ENCODE measurements at places on chromosomes 12 and 14.
A peak's percentile ranks its signal among the peaks of the same experiment; 100 is the strongest.

DNA sequence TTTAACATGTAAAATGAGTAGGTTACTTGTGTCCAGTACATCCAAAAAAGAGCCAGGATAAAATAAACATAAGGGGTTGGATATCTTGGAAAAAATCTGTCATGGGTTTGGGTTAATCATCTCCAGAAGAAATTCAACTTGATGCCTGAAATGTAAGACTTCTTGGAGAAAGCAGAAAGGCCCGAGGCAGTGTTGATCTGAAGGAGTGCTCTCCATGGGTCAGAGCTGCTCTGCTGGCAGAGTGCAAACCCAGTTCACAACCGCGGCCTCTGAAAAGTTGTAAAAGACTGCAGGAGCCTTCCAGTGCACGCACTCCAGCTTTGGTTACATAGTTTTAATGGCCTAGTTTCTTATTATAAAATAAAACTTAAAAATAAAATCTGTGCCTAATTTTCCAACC, 97.3 kb upstream of the ALX1 start:
- no peak for DNase-seq

DNA sequence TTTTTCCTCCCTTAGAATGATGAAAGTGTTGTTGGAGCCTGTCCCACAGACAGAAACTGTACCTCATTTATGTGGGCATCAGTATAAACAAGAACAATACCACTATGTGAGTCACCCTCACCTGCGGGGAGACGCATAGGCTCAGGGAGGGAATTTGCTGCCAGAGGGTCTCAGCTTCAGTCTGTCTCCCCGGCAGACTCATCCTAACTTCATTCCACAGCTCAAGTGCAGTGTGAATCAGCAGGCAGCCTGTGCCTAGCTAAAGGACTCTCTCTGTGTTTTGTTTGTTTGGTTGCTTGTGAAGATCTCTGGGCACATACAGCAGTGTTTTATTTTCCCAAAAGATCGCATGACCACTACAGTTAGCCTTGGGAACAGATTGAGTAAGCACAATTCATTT, 98.9 kb downstream of the PRKCH start:
- no peak for DNase-seq

- DNase-seq = peak; percentile 33
These were observed 51.1 kb downstream of the SLC38A1 start for GRCh38 chr12:46217541-46218321.

- peak; percentile 38 for DNase-seq
These were observed 2.2 kb upstream of the NFKBIA start for GRCh38 chr14:35406506-35407305.

DNA sequence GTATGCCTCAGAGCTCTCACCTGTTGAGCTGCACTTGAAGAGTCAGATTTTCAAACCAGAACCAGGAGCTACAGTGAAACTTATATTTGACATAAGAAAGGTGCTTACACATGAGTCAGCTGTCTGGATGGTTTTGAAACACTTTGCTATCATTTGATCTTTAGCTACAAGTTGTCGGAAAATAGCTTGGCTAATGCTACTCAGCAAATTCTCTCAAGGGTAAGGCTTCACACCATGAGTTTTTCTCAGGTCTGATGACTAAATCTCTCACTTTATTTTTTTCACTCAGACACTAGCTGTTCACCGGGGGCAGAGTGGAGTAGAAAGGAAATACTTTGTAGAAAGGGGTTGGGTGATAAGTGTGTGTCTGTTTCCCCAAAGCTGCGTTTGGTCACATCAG, 171.8 kb downstream of the FLRT2 start:
- no peak for DNase-seq

- no peak for DNase-seq
These were observed 11.2 kb downstream of the TTC9 start for GRCh38 chr14:70652871-70653270.

DNA sequence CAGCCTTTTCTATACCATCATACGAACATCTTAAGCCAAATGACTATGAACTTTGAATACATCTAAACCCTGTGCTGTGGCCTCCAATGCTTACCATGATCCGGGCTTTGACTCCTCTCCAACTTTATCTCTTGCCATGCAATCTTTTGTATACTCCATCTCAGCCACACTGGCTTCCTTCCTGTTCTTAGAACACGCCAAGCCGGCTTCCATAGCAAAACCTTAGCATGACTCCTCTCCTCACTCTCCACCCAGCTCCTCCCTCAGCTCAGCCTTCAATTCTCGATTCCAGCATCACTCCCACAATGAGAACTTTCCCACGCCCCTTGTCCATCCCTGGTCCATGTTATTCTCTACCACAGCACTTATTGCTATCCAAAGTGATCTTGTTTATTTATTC, 228.3 kb downstream of the NTF3 start:
- DNase-seq = no peak

GRCh38 chr12:52041695-52042123, 9.5 kb upstream of the NR4A1 start:
- peak; percentile 64 for DNase-seq

GRCh38 chr12:105341010-105341409, 10.5 kb downstream of the C12orf75 start:
- no peak for DNase-seq

- no peak for DNase-seq
These were observed 11.7 kb downstream of the ITPR2 start for GRCh38 chr12:26821212-26821701.

DNA sequence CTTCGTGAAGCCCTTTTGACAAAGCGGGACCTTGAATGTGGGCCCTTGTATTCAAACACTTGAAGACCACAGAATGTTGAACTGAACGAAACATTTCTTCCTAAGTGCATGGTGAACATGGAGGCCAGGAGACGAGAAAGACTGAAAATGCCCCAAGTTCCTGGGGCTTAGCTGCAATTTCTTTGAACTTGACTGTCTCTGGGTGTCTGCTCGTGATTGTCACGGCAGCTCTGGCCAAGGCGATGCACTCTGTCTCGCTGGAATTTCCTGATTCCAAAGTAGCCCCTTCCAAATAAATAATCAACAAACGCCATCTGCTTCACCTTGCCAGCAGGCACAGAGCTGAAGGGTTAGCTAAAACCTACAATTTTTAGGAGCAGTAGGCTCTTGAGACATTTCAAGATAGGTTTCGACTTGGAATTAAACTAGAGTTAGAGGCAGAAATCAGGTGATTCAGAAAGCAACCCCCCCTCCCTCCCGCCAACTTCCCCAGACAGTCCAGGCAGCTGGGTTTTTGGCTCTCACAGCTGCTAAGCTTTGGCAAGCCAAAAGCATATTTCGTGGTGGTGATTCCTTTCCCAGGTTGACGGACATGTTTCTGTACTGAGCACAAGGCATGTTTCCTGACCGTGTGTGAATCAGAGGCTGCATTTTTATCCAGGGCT, 13.5 kb upstream of the IRF2BPL start:
- no peak for DNase-seq

- no peak for DNase-seq
These were observed 299.2 kb downstream of the RPS29 start for GRCh38 chr14:49287004-49287403.

DNA sequence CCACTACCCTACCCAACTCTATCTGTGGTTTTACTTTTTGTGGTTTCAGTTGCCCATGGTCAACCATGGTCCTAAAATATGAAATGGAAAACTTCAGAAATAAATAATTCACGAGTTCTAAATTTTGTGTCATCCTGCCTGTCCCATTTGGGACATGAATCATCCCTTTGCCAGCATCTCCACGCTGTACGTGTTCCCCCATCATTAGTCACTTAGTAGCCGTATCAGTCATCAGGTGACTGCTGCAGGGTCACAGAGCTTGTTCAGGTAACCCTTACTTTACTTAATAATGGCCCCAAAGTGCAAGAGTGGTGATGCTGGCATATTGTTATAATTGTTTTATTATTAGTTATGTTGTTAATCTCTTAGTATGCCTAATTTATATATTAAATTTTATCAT, 209.9 kb downstream of the ITPR2 start:
- no peak for DNase-seq

GRCh38 chr12:111093428-111094142, 173.2 kb upstream of the MYL2 start:
- peak; percentile 29 for DNase-seq

DNA sequence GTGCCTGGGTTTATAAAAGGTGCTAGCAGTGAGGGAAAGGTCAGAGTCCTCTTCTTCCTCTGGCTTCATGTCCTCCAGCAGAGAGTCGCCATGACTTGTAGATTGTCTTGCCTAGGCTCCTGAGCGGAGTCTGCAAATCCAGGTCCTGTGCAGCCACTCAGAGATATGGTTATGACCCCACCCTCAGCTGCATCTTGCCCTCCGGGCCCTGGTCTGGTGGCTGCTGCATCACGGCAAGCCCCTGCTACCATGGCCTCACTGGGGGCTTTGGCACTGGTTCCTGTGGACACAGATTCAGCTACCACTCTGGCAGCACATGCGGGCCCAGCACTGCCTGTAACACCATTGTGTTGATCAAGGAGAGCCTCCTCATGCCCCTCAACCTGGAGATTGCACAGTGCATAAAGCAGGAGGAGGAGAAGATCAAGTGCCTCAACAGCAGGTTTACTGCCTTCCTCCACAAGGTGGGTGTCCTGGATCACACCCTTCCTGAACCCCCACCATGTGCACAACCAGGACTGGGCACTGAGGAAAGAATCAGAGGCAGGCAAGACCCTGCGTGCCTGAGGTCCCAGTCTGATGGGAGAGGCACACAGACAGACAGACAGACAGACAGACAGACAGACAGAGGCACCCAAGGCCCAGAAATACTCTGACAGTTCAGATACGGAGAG, 10.5 kb upstream of the KRT86 start:
- DNase-seq = no peak

DNA sequence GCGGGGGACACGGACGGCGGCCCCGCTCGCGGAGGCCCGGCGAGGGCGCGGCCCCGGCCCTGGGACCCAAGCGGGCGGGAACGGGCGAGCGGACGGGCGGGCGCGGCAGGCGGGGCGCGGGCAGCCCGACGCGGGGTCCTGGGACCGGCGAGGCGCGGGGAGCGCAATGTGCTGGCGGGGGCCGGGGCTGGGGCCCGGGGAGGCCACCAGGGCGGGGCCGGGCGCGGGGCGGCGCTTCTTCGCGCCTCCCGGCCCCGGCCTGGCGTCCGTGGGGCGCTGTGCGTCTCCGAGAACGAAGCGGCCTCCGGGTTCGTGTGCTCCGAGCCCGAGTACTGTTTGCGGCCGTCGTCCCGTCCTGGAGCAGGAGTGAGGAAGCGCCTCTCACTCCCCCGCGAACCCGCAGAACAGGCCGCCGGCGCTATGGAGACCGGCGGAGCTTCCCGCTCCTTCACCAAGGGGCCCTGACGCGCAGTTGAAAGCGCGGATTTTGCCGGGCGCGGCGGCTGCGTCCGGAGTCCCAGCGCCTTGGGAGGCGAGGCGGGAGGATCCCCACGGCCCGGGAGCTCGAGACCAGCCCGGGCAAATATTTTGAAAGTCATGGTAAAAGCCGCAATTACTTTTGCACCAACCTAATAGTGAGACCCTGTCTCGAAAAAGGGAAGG, 420 bp upstream of the ANKLE2 start:
- DNase-seq = peak; percentile 89

DNA sequence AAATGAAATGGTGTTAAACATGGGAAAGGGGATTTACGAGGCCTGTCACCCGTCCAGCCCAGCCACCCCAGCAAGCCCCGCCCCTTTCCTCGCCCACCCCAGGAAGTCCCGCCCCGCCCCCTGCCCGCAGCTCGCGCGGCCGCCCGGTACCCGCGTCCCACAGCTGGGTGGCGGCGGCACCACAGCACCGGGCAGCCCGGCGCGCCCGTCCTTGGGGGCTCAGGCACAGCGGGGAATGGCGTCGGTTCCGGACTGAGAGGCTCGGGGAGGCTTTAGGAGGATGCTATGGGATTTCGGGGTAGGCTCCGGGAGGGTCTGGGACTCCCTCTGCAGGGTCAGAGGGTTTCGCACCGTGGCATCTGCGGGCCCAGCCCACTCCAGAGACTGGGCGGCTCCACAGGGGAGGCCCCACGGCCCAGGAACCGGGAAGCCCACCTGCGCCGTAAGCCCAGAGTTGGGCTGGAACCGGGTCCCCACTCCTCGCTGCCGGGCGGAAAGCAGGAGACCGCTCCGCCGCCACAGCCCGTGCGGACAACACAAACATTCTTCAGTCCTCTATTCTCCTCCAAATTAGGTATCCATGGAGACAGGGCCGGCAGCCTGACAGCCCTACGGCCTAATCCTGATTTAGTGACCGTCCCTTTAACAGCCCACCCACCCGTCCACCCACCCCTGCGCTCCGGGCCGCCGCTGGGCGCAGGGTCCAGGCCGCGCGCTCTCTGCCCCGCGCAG, 1.4 kb downstream of the FIGNL2 start:
- no peak for DNase-seq

- peak; percentile 83 for DNase-seq
These were observed at the start of gene ARID4A for GRCh38 chr14:58298477-58299400. Gene ARID4A, plus strand, starts transcription at chr14:58298555. Its CDS starts 1,300 bp downstream, at chr14:58299855.

GRCh38 chr14:86915406-86915805, 1077.6 kb downstream of the GALC start:
- DNase-seq = no peak

GRCh38 chr12:93176165-93176564, 201.6 kb upstream of the NUDT4 start:
- DNase-seq = no peak

DNA sequence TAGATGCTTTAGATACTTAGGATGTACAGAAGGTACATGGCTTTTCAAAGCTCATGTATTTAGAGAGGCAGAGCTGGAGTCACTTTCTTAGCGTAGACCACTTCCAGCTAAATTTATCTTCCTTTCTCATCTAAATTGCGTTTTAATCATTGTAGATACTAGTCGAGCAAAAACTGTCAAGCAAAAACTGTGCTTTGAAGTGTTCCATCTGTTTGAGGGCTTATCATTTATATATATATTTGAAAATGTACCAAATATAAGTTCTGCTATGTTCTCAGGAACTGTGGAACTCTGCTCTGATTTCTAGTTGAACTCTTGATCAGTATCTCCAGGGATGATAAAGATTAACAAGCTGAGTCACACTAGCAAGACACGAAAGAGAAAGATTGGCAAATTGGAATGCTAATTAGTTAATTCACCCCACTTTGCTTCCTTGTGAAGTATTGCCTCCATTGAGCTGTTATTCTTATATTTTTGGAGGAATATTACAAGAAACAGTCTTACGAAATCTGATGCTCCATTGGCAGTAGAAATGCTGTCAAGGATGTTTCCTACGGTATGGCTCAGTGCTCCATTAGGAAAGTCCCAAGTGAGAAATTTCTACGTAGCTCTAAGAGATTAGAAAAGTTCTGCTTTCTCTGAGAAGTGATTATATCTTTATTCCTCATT, 310.7 kb downstream of the AEBP2 start:
- DNase-seq = no peak

DNA sequence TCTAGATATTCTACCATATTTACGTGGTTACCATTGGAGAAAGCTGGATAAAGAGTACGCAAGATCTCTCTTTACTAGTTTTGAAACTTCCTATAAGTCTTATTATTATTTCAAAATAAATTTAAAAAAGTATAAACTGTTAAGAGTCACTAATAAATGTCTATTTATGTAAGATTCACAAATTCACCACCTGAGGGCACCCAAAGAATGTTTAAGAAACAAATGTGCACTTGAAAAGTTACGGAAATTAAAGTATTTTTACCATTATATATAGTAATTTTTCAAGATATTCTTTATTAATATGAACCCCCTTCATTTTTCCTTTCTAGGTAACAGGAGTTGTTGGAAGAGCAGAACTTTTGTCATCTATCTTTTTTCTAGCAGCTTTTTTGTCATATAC, 11.9 kb downstream of the TMTC3 start:
- no peak for DNase-seq

Measured in CD8-positive, alpha-beta memory T cell (primary cell).